T follicular helper cell (primary cell): ENCODE measurements at places on chromosomes 1 and 21.

DNA sequence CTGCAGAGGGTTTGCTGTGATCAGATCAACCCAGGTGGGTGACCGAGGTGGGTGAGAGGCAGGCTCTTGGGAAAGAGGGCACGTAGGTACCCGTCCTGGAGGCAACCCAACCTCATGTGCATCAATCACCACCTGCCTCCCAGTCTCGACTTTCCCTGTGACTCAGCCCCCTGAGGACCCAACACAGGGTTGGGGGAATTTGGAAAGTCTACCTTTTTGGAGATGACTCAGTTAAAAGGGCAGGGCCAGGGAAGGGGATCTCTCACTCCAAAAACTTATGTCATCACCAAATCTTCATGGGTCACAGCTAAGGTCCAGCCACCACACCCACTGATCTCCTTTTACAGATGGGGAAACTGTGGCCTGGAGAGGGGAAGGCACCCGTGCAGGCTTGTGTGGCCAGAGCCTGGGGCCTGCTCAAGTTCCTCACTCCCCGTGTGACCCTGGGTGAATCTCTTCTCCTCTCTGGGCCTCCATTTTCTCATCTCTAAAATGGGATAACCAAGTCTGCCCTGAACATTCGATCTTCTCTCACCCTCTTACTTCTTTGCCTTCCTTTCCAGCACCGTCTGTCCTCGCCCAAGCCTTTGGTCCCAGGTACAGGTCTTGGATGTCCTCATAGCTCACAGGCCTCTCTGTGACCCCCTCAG lies 34.6 kb upstream of the WNT4 start:
- no peak for DNase-seq

DNA sequence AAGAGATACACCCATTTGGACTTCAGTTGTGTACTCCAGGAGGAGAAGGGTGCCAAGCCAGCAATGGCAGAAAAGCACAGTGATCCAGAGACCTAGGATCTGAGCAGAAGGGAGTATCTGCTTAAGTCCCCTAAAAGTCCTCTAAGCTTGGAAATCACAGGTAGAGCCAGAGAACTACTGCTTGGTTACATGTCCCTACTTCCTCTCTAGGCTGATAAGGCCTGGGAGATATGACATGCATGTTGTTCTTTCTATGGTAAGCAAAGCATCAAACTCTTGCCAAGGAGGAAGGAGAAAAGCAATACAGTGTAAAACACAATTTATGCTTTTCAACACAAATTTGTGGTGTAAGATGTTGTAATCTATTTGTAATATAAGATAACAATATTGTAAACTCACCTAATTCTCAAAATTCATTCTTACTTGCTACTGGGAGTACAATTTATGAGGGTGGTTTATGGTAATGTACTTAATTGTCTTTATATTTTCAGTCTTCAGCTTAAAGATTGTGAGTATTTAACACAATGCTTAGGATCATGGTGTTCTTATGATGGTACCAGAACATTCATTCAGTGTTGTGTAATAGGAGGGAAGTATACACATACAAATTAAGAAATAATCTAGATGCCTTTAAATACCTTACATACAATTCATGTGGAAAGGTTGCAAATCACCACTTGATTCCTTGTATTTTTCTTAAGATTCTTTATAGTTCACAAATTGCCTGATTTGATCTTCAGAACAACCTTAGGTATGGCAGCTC lies 49.1 kb upstream of the GNG12 start:
- DNase-seq, result no peak

DNA sequence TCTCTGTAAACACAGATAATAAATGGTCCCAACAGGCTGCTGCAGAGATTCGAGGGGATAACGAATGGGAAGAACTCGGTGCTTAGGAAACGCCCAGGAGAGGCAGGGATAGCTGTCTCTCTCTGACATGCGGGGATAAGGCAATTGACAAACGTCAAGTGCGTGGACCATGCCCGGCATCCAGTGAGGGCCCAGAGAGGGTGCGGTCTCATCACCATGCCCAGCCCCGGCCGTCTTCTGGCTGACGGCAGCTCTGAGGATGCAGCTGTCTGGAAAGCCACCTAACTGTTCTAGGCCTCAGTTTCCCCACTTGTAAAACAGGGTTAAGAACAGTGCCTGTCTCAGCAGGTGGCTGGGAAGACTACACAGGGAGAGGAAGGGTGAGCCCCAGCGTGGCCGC lies 48.1 kb downstream of the ACOT7 start:
- no peak for DNase-seq

GRCh38 chr1:234454926-234455325 lies 24.1 kb downstream of the TARBP1 start:
- DNase-seq, result no peak

DNA sequence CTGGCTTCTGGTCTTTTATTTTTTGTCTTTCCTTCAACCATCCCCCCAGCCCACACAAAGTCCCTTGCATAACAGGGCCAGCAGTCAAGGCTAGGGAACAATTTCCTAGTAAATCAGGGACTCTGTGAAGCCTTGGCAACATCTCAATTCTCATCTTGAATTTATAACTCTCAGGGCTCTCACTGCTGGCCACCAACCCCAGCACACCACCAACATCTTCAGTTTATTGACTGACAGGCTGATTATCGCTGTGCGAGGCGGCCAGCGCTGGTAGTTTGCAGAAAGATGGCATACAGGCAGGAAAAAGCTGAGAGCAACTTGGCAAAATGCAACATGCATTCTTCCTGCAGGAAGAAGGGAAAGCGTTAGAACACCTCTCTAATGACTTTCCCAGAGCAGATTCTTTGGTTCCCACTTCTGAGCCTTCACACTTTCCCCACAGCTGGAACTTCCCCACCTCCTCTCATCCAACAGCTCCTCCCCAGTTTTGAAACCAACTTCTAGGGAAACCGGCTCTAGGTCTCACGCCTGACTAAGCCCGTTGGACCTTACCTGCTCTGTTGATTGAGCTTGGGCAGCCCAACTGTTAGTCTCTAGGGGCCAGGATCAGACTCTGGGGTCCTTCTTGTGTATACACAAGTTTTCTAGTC lies 26.3 kb upstream of the CSF1 start:
- DNase-seq, result no peak

GRCh38 chr1:151596166-151596953 lies 15.5 kb upstream of the SNX27 start:
- DNase-seq, result no peak

GRCh38 chr1:247336390-247336789 lies 4.7 kb upstream of the ZNF496 start:
- DNase-seq, result no peak

DNA sequence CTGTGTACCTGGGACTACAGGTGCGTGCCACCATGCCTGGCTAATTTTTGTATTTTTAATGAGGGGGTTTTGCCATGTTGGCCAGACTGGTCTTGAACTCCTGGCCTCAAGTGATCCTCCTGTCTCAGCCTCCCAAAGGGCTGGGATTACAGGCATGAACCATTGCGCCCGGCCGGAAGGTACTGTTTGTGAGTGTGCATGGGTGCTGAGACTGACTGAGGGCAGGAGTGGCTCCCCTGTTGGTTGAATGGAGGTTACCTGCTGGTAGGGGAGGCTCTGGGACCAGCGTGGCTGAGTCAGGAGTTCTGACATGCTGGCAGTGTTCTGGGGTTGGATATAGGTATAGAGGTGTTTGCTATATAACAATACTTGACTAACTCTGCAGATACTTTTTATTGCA lies 10.4 kb downstream of the PRMT2 start:
- DNase-seq, result no peak

- no peak for DNase-seq
These were observed 23.3 kb upstream of the C1orf105 start for GRCh38 chr1:172397221-172397620.

DNA sequence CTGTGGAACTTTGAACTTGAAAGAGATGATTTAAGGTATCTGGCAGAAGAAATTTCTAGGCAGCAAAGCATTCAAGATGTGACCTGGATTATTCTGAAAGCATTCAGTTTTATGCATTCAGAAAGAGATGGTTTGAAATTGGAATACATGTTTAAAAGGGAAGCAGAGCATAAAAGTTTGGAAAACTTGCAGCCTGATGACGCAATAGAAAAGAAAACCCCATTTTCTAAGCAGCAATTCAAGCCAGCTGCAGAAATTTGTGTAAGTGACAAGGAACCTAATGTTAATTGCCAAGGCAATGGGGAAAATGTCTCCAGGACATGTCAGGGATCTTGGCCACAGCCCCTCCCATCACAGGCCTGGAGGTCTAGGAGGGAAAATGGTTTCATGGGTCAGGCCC lies 354.0 kb downstream of the ZNF326 start:
- no peak for DNase-seq
